ENCODE measurements at places on chromosomes 3 and 15.
A peak's percentile ranks its signal among the peaks of the same experiment; 100 is the strongest.

GRCh38 chr3:105676621-105677300, 192.1 kb downstream of the CBLB start:
- DNase-seq = peak; percentile 77

- DNase-seq = peak; percentile 5
Observed at GRCh38 chr15:88649753-88650551, 11.1 kb downstream of the ISG20 start.

GRCh38 chr3:141642215-141642614, 95.9 kb upstream of the RNF7 start:
- DNase-seq = no peak

DNA sequence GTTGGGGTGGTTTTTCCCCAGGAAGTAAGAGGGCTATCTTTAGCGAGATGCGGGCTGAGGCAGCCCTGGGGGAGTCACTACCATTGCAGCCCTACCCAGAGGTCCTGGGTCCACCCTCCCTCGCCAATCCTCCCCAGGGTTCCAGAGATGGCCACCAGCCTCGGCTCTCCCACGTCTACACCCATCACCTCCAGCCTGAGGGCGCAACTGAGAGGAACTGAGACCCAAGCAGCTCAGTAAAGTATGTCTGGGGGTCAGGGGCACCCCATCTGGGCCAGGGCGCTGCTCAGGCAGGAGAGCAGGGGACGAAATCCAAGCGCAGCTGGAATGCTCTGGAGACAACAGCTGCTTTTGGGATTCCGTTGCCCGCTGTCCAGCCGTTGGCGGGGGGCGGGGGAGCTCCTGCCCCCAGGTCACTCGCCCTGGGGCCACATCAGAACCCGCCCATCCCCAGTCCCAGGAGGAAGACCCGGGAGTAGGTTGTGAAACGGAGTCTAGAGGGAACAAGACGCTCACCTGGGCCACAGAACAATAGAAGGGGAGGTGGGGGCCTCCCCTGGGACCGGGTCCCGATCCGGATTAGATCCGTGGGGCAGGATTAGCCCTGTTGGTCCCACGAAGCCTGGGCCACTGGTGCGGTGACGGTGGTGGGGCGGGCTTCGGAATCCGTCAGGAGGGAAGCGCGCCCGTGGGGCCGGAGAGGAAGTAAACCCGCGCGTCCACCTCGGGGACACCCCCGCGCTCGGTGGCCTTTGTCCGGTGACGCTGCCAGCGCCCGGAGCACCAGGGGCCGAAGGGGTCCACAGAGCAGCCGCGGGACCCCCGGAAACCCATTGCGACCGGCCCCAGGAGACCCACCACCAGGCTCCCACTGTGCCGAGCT, 1.4 kb upstream of the NDUFAF3 start:
- DNase-seq = peak; percentile 50

DNA sequence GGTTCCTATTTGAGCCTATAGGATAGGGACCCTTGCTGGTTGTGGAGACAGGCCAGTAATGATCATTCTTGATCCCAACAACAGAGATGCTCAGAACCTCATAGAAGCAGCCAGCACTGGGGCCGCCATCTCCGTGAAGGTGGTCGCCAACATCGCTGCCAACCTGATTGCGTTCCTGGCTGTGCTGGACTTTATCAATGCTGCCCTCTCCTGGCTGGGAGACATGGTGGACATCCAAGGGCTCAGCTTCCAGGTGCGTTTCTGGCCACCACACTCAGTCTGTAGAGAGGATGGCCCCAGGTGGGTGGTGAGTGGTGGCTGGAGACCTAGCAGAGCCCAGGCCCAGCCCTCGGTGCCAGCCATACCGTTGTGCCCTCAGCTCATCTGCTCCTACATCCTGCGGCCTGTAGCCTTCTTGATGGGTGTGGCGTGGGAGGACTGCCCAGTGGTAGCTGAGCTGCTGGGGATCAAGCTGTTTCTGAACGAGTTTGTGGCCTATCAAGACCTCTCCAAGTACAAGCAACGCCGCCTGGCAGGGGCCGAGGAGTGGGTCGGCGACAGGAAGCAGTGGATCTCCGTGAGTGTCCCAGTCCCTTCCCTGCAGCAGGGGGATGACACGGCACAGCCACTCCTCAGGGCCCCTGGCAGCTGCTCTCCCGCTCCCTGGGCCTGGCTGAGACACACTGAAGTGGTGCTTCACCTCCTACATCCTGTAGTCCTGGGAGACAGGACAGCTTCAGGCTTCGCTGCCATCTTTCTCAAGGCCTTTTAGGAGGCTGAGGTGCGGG, 46.5 kb upstream of the PDE8A start:
- no peak for DNase-seq

GRCh38 chr3:170487031-170487430, 68.4 kb downstream of the CLDN11 start:
- no peak for DNase-seq

DNA sequence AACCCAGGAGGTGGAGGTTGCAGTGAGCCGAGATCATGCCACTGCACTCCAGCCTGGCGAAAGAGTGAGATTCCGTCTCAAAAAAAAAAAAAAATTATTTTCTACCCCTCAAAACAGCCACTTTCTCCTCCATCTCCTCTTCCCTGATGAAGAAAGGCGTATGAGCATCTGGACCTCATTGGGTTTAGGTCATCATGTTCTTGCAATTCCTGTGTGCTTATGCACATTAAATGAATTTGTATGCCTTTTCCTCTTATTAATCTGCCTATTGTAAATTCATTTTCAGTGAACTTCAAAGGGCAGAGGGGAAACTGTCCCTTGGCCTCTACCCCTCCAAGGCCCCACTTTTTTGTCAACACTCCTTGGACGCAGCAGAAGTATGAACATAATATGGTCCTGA, 117.8 kb downstream of the RPLP1 start:
- no peak for DNase-seq

DNA sequence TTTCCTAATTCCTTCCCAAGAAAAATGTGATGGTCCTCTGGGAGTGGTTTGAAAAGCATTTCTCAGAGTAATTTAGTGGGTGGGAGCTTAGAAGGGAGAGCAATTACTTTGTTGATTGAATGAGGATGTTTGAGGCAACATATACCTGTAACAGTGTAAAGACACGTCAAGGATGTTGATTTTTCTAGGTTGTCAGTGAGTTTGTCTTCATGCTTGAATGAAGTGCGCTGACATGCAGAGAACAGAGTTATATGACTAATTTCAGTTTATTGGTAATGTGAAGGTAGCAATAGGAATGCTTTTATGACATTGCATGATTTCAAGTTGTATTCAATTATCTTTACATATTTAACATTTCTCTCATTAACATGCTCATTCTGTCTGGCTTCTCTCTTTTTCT, 286.9 kb downstream of the NFKBIZ start:
- DNase-seq = no peak

All from activated naive CD4-positive, alpha-beta T cell treated with anti-CD3 and anti-CD28 coated beads for 36 hours (primary cell).